ENCODE measurements at places on chromosomes 3 and 15. TPM values are rescaled to one million over a fixed set of nuclear protein-coding genes. Genes with fewer than 3 reads are reported as not detected.

Gene CLDN18
- total RNA-seq = not detected

DNA sequence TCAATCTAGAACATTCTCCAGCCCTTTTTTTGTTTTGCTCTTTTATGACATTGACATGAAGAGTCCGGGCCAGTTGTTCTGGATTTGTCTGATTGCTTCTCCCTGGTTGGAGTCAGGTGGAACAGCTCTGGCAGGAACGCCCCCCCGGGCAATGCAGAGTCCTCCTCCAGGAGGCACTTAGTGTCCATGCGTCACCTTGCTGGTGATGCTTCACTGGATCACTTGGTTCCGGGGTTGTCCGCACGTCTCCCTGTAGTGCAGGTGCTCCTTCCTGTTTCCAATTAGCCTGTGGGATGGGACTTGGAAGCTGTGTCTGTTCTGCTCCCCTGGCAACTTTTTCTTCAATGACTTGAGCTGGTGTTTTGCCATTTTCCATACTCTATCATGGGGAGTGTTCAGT is 9.8 kb downstream of the CSK start:
- no peak for DNase-seq
- H3K36me3 ChIP-seq = peaks cover 58% of the 10 kb centered on the region
- no peaks in the 10 kb centered on the region for H3K27me3 ChIP-seq
- peaks cover 86% of the 10 kb centered on the region for H3K4me1 ChIP-seq

DNA sequence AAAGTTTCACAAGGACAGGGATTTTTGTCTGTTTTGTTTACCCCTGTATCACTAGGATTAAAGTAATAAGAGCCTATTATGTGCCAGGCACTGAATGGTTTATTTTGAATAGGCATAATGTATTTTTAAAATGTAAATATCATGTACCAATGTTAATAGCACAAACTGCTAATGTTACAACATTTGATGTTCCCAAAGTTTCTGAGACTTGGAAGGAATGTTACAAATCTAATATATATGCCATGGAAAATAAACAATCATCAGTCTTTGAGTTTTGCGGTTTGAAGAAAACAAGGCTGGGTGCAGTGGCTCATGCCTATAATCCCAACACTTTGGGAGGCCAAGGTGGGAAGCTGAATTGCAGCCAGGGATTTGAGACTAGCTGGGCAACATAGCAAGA is 159.4 kb downstream of the CDIN1 start:
- no peak overlapping the region for H3K27ac ChIP-seq
- no peak overlapping the region for H3K4me3 ChIP-seq
- DNase-seq = no peak
- H3K36me3 ChIP-seq = peaks cover 2% of the 10 kb centered on the region
- no peaks in the 10 kb centered on the region for H3K27me3 ChIP-seq
- peaks cover 6% of the 10 kb centered on the region for H3K4me1 ChIP-seq

Gene SOX14
- total RNA-seq = not detected

DNA sequence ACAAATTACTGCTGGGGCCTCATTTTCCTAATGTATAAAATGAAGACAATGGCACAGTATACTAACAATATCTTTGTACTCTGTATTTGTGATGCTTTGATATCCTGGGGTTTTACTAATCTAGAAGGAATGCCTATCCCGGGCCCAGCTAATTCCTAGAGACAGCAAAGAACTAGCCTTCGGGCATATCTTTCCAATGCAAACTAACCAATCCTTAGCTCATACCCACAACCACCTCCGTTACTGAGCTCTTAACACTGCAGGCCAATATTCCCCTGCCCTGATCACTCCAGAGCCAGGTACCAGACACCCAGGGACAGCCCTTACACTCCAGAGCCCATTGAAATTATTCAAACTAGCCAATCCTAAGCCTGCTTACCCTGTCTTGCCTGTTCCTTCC is 309.0 kb downstream of the ULK4 start:
- no peak for DNase-seq
- no peak overlapping the region for H3K4me3 ChIP-seq
- H3K27ac ChIP-seq = no peak overlapping the region
- peaks cover 5% of the 10 kb centered on the region for H3K36me3 ChIP-seq
- H3K4me1 ChIP-seq = no peaks in the 10 kb centered on the region
- H3K27me3 ChIP-seq = no peaks in the 10 kb centered on the region

DNA sequence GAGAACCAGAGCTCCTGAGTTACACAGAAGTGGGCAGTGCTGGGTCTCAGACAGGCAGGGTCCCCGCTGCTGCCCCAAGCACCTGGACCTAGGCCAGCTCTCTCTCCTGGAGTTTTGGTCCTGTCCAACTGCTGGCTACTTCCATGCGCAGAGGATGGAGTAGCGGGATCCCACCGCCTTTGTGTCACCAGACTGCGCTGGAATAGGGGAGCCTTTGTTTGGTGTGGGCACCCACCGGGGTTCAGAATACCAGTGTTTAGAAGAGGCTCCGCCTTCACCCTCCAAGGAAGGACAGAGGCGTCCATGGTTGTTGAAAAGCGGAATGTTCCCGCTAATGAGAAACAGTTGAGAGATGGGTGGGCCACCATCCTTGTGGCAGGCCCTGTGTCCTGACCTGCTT is 154.4 kb downstream of the DNAJB8 start:
- peaks cover 40% of the 10 kb centered on the region for H3K4me1 ChIP-seq
- H3K36me3 ChIP-seq = peaks cover 12% of the 10 kb centered on the region
- no peak overlapping the region for H3K4me3 ChIP-seq
- H3K27me3 ChIP-seq = no peaks in the 10 kb centered on the region

Gene AP2M1
- 223 TPM for total RNA-seq

- H3K4me3 ChIP-seq = no peak overlapping the region
- no peaks in the 10 kb centered on the region for H3K36me3 ChIP-seq
- H3K4me1 ChIP-seq = no peaks in the 10 kb centered on the region
- H3K27ac ChIP-seq = no peak overlapping the region
These were observed 268.2 kb upstream of the UMPS start for GRCh38 chr3:124461838-124462632.

GRCh38 chr15:70251246-70251990 is 153.7 kb upstream of the TLE3 start:
- no peak overlapping the region for H3K27ac ChIP-seq
- no peaks in the 10 kb centered on the region for H3K36me3 ChIP-seq
- peaks cover 5% of the 10 kb centered on the region for H3K27me3 ChIP-seq
- peaks cover 31% of the 10 kb centered on the region for H3K4me1 ChIP-seq

DNA sequence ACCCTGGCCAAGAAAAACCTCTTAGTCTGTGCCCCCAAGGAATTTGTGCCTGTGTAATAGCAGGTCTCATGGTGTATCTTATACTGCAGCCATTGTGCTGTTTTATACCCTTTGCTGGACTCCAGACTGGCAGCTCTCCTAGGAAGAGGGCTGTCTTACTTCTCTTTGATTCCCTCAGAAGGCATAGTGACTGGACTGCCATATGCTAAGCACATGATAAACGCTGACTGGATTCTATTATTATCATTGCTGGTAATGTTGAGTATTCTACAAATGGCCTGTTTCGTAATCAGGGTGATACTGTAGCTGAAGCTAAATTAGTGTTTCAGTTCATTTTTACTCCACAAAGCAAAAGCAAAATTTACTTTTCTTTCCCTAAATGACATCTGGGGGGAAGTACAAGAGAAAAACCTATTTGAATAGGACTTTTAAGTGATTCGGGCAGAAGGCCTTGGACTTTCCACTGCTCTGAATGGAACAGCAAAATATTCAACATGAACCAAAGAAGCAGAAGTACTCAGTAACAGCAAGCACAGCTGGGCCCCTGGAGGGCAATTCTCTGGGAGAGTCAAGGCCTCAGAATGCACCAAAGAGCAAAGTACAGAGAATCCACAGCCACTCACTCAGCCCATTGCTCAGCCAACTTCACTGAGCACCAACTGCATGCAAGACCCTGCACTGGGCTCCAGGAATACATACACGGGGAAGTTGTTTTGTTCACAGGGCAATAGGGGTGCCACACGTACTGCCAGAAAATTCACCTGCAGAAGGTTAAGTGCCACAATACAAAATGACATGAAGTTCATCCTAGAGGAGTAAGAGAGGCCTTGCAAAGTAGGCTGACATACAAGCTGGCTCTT is 7.9 kb upstream of the BCL2A1 start:
- H3K4me1 ChIP-seq = peaks cover 38% of the 10 kb centered on the region
- no peak overlapping the region for H3K4me3 ChIP-seq
- no peaks in the 10 kb centered on the region for H3K27me3 ChIP-seq

Gene CAMKV
- 2.1 TPM for total RNA-seq

Gene STRA6
- total RNA-seq = 0.51 TPM

DNA sequence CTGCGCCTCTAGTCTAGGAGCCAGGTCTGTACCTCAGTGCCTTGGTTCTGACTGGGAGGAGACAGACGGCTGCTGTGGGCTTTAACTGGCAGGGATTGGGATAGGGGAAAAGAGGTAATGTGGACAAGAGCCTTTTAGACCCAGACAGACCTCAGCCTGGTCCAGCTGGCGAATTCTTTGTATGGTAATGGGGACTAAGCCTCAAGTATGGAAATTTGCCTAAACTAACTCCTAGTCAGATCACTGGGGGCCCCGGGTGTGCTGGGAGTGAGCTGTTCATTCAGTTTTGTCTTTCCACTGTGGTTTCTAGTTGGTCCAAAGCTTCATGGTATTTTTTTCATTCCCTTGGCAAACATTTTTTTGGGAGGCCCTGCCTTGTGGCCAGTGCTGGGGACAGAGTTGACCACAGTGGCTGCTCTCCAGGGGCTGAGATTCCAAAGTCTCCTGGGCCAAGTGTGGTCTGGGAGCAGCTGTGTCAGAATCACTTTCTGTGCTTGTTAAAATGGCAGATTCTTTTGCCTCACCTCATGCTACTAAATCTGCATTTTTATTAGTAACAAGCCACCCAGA is 261.4 kb upstream of the C2CD4B start:
- no peak for DNase-seq
- H3K27ac ChIP-seq = no peak overlapping the region
- H3K36me3 ChIP-seq = no peaks in the 10 kb centered on the region
- H3K4me1 ChIP-seq = no peaks in the 10 kb centered on the region

Measured in activated CD8-positive, alpha-beta T cell treated with anti-CD3 and anti-CD28 coated beads for 36 hours (primary cell).